ENCODE measurements at places on chromosomes 3 and 15.

DNA sequence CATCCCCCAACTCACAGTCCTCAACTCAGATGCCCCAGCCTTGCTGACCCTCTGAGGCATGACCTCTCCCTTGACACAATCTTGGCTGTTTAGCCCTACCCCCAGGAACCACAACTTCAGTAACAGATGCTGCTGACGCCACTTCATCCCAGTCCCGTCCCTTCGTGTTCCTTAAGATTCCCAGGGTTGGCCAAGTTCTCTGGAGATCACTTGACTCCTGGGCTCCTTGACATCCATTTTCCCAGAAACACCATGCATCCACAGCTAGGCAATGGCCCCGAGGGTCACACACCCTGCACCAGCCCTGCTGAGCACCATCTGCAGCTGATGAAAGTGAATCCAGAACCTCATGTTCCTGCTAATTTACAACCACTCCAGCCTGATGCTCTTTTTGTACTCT is 6.9 kb downstream of the RTP2 start:
- H3K27me3 ChIP-seq = no peaks in the 10 kb centered on the region
- no peak overlapping the region for H3K27ac ChIP-seq
- no peaks in the 10 kb centered on the region for H3K36me3 ChIP-seq
- no peak overlapping the region for H3K4me3 ChIP-seq
- DNase-seq = no peak
- no peaks in the 10 kb centered on the region for H3K4me1 ChIP-seq

DNA sequence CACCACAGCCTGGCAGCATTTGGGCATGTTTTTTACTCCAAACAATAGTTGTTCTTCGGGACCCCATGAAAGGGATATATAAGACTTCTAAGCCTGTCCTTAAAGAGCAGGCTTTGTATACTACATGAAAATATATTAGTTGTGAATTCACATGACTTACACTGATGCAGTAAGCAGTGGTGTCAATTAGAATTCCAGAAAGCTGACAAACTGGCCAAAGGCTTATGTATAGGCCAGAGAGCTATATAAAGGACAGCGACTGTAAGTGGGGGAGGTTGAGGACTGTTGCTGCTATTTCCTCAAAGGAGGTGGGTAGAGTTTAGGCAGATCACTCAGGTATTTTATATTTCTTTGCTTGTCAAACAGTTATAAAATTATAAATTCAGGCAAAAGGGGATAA is 24.8 kb downstream of the KPNA4 start:
- peaks cover 27% of the 10 kb centered on the region for H3K4me1 ChIP-seq
- no peak overlapping the region for H3K27ac ChIP-seq
- H3K36me3 ChIP-seq = no peaks in the 10 kb centered on the region
- no peak overlapping the region for H3K4me3 ChIP-seq

DNA sequence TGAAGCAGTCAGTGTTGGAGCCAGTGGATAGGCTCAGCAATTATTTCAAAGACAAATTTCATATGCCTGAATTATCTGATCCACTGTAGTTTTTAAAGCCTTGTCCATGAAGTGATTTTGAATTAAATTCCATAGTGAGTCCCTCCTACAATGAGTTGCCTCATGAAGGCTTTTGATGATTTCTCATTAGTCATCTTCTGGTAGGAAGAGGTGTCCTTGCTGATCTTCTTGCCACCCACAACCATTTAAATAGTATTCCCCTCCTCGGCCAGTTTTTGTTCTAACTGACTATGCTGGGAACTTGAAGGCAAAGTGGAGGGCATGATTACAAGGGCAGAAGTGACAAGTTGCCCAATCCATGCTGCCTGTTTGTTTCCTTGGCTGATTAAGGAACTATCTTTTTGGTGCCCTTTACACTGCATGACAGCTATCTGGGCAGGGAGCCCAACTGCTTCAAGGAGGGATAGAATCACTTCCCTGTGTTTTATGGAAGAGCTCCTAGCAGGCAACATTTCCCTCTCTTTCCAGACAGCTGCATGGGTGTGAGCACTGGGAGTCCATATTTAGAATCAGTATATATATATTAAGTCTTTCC is 617.5 kb downstream of the ZPLD1 start:
- H3K27me3 ChIP-seq = no peaks in the 10 kb centered on the region
- H3K27ac ChIP-seq = no peak overlapping the region
- no peak for DNase-seq
- H3K4me3 ChIP-seq = no peak overlapping the region
- no peaks in the 10 kb centered on the region for H3K36me3 ChIP-seq
- no peaks in the 10 kb centered on the region for H3K4me1 ChIP-seq

DNA sequence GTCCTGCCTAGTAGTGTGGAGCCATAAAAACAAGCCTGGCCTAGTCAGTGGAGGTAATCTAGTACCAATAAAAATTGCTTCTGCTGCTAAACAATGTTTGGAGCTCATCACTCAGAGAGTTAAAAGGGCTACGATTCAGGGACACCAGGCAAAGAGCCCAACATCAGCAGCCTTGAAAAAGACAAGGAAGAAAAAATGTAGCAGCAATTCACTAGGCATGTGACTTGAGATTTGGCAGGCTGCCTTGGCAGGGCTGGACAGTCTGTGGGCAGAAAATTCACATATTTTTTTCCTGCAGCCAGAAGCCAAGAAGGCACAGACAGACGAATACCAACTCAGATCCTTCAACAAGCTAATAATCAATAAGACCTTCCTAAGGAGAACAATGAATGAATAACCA is 47.2 kb downstream of the IGSF11 start:
- H3K27me3 ChIP-seq = no peaks in the 10 kb centered on the region
- no peak for DNase-seq
- H3K36me3 ChIP-seq = no peaks in the 10 kb centered on the region
- no peaks in the 10 kb centered on the region for H3K4me1 ChIP-seq

DNA sequence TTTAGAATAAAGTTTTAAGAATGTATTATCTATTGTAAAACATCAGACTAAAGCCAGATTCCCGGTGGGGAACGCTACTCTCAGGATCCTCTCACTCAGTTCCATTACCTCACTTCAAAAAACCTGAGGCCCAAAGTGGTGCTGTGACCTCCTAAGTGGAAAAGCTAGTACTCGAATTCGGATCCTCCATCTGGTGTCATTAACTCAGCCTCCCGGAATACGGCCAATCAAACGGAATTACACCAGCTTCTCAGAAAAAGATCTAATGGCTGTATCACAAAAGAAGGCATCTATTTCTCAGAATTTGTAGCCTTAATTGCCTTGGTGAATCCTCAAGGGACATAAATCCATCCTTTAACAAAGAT is 627 bp downstream of the ACAD11 start:
- no peaks in the 10 kb centered on the region for H3K36me3 ChIP-seq
- H3K4me1 ChIP-seq = peaks cover 33% of the 10 kb centered on the region
- no peaks in the 10 kb centered on the region for H3K27me3 ChIP-seq
- no peak overlapping the region for H3K27ac ChIP-seq
- peak overlapping the region; percentile 84 for H3K4me3 ChIP-seq

GRCh38 chr3:188567478-188568195 is 413.7 kb downstream of the LPP start:
- H3K36me3 ChIP-seq = no peaks in the 10 kb centered on the region
- H3K27ac ChIP-seq = no peak overlapping the region
- no peak overlapping the region for H3K4me3 ChIP-seq
- DNase-seq = no peak
- no peaks in the 10 kb centered on the region for H3K27me3 ChIP-seq

GRCh38 chr3:4756057-4756775 is 223.0 kb upstream of the BHLHE40 start:
- H3K27ac ChIP-seq = no peak overlapping the region
- H3K4me1 ChIP-seq = no peaks in the 10 kb centered on the region
- no peak overlapping the region for H3K4me3 ChIP-seq

DNA sequence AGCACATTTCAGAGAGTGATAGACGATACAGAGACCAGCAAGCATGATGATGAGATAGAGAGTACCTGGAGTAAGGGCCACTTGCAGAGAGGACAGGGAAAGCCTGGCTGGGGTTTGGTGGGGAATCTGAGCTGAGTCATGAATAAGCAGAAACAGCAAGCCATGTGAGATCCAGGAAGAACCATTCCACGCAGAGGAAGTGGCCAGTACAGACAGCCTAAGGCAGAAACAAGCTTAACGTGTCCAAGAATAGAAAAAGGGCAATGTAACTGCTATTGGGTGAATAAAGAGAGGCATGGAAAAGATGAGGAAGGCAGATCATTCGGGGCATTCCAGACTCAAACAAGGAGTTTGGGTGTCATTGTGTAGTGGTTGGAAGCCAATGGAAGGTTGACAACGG is 816.3 kb upstream of the CFAP20DC start:
- no peak for DNase-seq
- no peak overlapping the region for H3K27ac ChIP-seq
- no peak overlapping the region for H3K4me3 ChIP-seq
- H3K4me1 ChIP-seq = peaks cover 24% of the 10 kb centered on the region

DNA sequence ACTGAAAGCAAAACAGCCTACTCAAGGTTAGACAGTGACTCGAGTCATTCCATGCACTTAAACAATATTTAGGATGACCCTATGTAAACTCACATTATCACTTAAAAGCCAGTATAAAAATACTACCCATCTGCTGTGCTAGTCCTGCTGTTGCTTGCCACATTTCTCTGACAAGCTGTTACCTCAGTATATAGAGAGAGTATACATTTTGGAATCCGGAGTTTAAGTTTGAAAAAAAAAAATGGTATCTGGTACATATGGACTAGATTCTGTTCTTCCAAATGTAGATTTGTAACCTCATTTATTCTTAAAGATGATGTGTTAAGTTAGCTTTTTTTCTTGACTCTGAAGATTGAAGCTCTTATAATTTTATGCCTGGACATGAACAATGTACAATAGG is 503.8 kb upstream of the TPRG1 start:
- H3K27me3 ChIP-seq = no peaks in the 10 kb centered on the region
- H3K36me3 ChIP-seq = no peaks in the 10 kb centered on the region
- no peaks in the 10 kb centered on the region for H3K4me1 ChIP-seq
- DNase-seq = no peak

- no peaks in the 10 kb centered on the region for H3K4me1 ChIP-seq
- no peaks in the 10 kb centered on the region for H3K36me3 ChIP-seq
- no peak for DNase-seq
- H3K27me3 ChIP-seq = no peaks in the 10 kb centered on the region
- no peak overlapping the region for H3K4me3 ChIP-seq
- no peak overlapping the region for H3K27ac ChIP-seq
These were observed 70.3 kb upstream of the GALNT15 start for GRCh38 chr3:16104156-16104555.

GRCh38 chr3:184344579-184345316 is 7.3 kb downstream of the FAM131A start:
- no peak overlapping the region for H3K4me3 ChIP-seq
- H3K27me3 ChIP-seq = no peaks in the 10 kb centered on the region
- no peaks in the 10 kb centered on the region for H3K4me1 ChIP-seq
- no peak overlapping the region for H3K27ac ChIP-seq
- no peak for DNase-seq

GRCh38 chr15:100200287-100200880 is 141.4 kb downstream of the ADAMTS17 start:
- H3K4me1 ChIP-seq = peaks cover 21% of the 10 kb centered on the region
- no peak for DNase-seq
- H3K27ac ChIP-seq = no peak overlapping the region

GRCh38 chr3:129577925-129578786 is 28.3 kb downstream of the PLXND1 start:
- peaks cover 47% of the 10 kb centered on the region for H3K4me1 ChIP-seq
- H3K27ac ChIP-seq = peak overlapping the region; percentile 59
- H3K27me3 ChIP-seq = no peaks in the 10 kb centered on the region
- no peak for DNase-seq
- no peaks in the 10 kb centered on the region for H3K36me3 ChIP-seq
- H3K4me3 ChIP-seq = no peak overlapping the region

DNA sequence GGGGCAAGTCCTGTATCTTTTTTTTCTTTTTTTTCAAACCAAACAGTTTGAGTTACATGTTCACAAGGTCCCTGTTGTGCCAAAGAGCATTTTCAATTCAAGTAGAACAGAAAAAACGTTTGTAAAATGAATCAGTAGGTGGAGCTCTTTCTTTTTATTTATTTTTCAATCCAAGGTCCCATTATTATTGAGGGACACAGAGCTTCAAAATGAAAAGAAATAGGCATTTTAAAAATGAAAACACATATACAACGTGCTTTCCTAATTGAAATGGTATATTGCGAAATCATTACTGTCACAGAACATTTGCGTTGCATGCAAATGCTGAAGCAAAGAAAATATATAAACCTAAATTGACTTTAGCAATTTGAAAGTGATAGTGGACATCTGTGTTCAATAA is 711.0 kb downstream of the MECOM start:
- no peaks in the 10 kb centered on the region for H3K27me3 ChIP-seq
- H3K27ac ChIP-seq = no peak overlapping the region
- no peak overlapping the region for H3K4me3 ChIP-seq
- no peaks in the 10 kb centered on the region for H3K36me3 ChIP-seq
- no peak for DNase-seq
- no peaks in the 10 kb centered on the region for H3K4me1 ChIP-seq

- no peaks in the 10 kb centered on the region for H3K4me1 ChIP-seq
- H3K27ac ChIP-seq = no peak overlapping the region
- H3K36me3 ChIP-seq = no peaks in the 10 kb centered on the region
- H3K4me3 ChIP-seq = no peak overlapping the region
These were observed 148.0 kb upstream of the STRIT1 start for GRCh38 chr3:155441506-155441905.

DNA sequence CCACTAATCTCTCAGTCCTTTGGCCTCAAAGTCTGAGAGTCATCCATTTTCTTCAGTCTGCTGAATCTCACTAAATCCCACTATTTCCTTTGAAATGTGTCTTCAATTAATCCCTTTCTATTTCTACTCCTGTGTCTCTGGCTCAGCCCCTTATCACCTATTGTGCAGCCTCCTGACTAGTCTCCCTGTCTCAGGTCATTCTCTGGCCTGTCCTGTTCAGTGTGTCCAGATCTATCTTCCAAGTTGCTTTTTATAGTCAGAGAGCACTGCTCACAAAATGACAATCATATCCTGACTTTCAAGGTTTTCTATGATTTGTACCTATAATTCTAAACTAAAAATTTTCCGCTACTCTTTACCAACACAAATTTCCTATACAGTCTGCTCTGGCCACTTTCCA is 7.6 kb downstream of the ROPN1 start:
- peaks cover 4% of the 10 kb centered on the region for H3K4me1 ChIP-seq
- H3K4me3 ChIP-seq = no peak overlapping the region
- no peak for DNase-seq

DNA sequence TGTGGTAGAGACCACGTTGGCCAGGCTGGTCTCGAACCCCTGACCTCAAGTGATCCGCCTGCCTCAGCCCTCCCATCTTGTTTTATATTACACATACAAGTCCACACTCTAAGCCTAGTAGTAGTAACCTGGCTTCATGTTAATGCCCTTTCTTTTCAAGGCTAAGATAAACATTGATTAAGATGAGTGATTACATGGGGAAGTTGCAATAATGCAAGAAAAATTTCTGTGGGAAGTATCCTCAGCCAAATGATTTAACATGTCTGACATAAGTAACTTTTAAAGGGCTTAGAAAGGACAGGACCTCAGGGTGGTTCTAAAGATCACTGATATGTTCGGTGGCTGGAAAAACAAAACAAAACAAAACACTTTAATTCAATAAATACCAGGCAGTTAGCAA is 72.1 kb downstream of the SFMBT1 start:
- no peak overlapping the region for H3K27ac ChIP-seq
- no peak overlapping the region for H3K4me3 ChIP-seq
- DNase-seq = no peak
- H3K27me3 ChIP-seq = no peaks in the 10 kb centered on the region

Measured in CD8-positive, alpha-beta memory T cell (primary cell).